Hematopoietic multipotent progenitor cell (in vitro differentiated cells): ENCODE measurements at places on chromosomes 2 and 18. TPM values are rescaled to one million over a fixed set of nuclear protein-coding genes. Genes with fewer than 3 reads are reported as not detected.

Gene CASP10
- total RNA-seq: 54.1 TPM

Gene NPHP1
- 1.1 TPM for total RNA-seq

Gene CHRNA1
- not detected for total RNA-seq

Gene UBE2E3
- 36.4 TPM for total RNA-seq

Gene CD226
- total RNA-seq: 0.81 TPM

Gene COL3A1
- total RNA-seq: not detected

DNA sequence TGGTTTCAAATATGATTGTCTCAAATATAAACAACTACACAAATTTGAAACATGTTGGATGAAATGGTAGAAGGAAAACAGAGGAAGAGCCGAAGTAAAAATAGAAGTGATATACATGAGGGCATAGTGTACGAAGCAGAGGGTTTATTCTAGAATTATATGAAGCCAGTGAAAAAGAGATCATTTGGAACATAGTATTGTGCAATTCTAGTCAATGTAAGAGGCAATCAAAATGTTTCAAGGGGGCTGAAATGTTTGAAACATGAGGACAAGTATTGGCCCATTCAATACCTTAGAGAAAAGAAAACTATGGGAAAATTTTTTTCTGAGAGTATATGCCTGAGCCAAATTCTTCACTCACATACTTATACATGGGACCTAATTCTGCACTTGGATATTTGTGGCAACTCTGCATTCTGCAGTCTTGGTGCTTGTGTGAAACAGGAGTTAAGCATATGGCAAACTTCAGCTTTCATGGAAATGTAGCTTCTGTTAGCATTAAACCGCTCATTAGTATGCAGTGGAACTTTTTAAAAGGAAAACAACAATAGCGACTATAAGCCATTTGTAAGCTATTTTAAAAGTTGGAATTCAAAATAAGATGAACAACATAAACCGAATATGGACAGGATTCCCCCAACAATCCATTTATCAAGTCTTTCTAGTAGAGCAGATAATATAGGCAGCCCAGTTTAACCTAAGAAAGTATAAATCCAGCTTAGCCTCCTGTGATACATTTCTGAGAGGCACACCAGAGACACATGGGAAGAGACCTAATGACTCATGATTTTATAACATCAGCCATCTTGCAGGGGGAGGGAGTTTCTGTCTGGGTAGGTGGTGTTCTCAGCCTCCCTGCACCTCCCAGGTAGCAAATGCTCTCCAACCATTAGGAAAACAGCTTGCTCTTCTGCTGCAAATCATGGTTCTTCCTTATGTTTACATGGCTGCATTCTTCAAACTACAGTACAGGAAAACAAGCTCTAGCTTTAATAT lies 197.8 kb downstream of the PAX3 start:
- no peak for DNase-seq

GRCh38 chr2:143384111-143384510 lies 254.9 kb downstream of the ARHGAP15 start:
- no peak for DNase-seq

- DNase-seq: no peak
Observed at GRCh38 chr2:39837856-39838453, 58.9 kb upstream of the THUMPD2 start.

DNA sequence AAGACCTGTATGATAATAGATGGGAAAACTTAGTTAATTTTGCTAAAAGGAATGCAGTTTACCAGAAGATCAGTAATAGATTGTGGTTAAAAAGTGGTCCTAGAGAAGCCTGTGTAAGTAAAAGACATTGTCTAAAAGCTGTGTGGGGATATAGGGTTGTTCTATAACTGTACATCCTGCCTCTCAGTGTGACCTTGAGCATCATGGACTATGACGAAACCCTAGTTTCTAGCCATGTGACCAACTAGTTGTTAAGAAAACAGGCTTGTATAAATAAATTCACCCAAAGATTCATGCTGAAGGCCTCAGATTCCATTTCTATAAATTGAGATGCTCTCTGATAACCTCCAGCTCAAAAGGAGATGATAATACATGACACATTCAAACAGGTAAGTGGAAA lies 160.7 kb downstream of the IKZF2 start:
- DNase-seq: no peak

DNA sequence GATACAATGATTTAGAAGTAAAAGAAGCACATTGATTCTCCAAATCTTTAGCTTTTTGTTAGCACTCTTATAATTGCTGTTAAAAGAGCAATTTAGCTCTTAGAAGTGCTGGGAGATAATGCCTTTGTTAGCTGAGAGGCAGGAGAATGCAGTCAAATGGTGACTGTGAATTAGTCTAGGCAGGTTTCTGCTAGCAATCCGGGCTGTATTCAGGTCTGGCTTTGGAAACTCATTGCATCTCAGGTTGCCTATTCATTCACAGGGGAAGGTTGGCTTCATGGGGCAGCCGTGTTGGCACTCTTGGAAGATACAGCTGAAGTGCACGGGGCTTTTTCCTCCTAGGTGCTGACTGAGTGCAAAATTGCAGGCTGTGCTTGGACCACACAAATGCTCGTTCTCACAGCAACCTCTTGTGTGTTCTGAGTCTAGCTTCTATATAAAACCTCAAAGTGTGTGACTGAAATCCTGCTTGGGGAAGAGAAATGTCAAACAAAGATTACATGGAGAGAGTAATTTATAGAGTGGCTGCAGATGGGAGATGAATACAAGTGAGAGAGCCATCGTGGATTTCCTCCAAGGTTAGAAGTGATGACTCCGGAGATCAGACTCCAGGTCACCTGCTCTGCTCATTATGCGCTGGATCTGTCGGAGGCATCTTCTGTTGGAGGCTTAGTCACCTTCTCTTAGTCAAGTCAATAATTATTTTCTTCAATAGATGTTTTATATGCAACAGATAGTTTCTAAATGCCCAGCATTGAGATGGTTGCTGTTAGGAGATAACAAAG lies 167.8 kb downstream of the PMAIP1 start:
- DNase-seq: no peak

DNA sequence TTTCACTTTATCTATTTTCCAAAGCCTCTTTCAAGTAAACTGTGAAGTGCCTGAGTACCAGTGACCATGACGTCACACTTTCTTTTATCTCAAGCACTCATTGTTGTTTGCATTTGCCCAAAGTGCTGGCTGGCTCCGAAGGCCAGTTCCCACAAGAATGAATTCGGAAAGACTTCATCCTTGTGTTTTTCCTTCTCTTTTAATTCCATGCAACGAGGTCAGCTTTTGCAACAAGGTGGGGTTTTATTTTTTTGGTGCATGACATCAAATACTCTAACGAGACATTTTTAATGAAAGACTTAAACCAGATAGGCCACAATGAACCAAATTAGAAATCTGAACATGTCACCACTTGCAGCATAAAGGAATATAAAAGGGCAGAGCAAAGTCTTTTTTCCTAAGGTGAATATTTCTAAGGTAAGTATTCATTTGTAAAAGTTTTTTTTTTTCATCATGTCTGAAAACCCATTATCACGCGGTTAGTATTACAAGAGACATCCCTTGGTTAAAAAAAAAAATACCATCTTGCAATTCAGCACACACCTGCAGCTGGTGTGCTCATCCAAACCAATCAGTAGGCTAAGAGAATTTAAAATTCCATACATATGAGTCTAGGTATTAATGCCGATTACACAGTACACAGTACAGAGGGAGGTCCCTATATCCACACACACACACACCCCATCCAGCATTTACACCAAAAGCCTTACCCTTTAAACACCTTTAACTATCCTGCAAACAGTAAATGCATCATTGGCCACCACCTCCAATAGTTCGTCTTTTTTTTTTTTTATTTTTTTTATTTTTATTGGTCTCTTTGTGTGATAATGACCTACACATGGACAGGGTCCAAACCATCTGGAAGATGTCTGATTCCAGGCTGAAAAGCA lies 2.3 kb downstream of the ARL4C start:
- DNase-seq: no peak

DNA sequence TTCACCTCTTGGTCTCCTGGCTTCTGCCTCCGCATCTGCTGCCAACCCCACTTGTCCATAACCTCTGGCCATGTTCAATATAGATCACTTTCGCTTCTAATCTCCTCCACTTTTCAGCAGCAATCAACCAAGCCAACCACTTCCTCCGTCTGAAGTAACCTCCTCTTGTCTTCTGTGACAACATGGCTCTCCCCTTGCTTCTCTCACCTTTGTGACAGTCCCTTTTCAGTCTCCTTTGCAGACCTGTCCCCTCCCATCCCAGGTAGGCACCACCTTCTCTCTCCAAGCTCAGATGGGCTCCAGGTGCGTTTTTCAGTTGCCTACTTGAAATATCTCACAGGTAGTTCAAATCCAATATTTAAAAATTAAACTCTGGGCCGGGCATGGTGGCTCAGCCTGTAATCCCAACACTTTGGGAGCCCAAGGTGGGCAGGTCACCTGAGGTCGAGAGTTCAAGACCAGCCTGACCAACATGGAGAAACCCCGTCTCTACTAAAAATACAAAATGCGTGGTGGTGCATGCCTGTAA lies 4.7 kb upstream of the PSD4 start:
- no peak for DNase-seq
